ENCODE measurements at places on chromosomes 1 and 21.
A peak's percentile ranks its signal among the peaks of the same experiment; 100 is the strongest.

DNA sequence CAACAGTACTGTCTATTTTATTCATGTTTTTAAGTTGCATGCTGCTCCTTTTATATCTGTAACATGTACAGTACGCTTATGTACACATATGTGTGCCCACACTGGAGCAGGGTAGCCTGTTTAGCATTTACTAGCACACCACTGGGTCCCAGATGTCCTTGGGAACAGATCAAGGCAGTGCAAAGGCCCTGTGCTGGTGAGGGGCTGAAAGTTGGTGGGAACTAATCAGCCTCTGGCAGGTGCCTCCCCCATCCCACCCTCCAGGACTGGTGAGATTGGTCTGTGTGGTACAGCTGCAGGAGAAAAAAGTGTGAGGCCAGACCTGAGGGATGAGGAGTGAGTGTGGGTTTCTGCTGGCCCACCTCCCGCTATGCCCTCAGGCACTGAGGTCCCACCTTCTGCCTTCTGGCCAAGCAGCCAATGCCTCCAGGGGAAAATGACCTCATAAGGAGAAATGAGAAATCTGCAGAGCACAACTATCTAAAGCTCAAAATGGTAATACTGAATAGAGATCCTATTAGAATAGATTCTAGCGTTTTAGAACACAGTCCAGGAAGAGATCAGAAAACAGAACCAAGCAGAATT lies 58.9 kb downstream of the POFUT2 start:
- DNase-seq = no peak

DNA sequence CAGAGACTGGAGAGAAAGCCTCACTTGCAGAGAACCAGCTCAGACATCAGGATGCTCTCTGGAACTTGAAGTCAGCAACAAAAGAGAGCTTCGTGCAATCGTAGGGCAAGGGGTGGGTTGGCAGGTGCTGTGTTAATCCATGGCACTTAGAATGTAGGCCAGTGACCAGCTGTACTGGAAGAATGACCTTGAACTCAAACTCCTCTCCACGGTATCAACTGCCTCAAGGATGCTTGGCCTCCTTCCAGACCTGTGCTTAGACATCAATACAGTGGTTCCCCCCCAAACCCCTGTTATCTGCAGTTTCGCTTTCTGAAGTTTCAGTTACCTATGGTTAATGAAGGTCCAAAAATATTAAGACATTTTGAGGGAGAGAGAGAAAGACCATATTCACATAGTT lies 6.5 kb downstream of the KANK4 start:
- no peak for DNase-seq

DNA sequence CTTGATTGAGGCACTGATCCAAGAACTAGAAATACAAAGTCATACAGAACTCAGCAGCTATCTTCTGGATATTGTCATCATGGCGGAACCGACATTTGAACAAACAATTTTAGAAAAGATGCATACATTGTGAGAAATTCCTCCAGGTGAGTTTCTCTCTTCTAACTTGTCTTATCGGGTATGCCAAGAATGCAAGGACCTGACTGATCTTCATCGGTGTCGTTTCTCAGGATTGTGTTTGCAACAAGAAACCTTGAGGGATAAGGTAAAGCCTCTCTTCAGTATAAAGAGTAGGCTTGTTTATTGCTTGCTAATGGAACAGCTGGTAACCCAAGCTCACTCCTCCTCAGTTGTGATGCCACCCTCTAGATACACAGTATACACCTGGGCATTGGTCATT lies 62.2 kb downstream of the NME7 start:
- no peak for DNase-seq

DNA sequence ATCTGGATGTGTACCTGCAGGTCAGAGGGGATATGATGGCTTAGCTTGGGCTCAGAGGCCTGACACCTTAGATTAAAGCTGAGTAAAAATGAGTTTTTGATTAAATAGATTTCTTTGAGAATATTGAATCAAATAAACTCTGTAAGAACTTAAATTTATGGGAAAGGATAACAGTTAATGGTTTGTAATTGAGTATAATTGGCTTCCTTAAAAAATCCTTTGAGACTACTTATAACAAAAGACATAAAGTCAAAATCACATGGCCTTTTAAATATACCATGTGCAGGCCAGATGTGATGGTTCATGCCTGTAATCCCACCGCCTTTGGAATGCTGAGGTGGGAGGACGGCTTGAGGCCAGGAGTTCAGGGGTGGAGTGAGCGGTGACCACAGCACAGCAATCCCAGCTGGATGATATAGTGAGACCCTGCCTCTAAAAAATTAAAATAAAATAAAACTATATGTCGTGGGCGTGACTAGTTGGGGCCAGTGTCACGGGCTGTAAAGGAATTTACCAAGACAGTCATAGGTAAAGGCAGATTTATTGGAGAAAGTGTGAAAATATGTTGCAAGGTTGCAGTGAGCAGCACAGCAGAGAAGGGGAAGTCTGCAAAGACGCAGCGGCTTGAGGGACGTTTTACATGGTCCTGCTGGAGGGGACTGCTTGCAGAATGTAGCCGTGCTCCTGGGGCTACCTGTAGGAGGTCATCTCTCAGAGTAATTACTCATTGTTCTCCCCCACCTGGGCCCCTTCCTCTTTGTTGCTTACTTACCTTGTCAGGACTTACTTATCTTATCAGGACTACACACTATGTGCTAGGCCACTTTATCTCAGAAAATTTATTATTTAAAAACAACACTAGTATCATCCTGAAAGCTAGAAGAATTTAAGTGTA lies 122.3 kb downstream of the ZMYM4 start:
- DNase-seq = no peak

GRCh38 chr1:70277875-70278274 lies 56.7 kb downstream of the SRSF11 start:
- DNase-seq = no peak

DNA sequence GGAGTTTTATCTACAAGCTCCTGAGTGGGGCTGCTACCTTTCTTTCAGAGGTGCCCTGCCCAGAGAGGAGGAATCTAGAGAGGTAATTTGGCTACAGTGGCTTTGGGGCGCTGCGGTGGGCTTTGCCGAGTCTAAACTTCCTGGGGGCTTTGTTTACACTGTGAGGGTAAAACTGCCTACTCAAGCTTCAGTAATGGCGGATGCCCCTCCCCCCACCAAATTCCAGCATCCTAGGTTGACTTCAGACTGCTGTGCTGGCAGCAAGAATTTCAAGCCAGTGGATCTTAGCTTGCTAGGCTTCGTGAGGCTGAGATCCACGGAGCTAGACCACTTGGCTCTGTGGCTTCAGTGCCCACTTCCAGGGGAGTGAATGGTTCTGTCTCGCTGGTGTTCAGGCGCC lies 43.9 kb downstream of the SWT1 start:
- no peak for DNase-seq

DNA sequence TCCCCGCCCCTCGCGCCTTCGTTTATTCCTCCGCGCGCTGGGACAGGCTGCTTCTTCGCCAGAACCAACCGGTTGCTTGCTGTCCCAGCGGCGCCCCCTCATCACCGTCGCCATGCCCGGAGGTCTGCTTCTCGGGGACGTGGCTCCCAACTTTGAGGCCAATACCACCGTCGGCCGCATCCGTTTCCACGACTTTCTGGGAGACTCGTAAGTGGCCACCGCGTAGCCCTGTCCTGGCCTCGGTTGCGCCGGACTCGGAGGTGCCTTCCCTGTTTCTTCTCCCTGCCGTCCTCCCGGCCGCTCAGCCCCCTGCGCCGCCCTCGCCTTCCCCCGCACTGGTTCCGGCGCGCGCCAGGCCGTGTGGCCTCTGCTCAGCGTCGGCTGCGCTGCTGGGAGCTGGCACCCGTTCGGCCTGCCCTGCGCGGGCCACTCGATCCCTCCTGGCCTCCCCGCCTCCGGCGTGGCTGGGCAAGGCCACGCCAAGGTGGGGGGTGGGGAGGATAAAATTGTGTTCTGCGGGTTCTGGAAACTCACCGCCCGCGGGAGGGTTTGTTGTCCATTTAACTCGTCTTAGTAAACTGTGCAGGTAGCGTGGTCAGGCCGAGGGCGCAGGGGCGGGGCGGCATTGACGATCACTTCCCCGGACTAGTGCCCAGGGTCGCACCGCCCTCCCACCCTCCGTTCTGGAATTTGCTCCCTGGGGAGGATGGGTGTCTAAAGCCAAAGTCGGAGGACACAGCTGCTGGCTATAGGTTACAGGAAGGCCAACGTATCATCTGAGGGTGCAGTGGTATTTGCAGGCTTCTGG lies at the start of gene PRDX6:
PRDX6 (plus strand) TSS at position 50 of the 808 bp plus-strand sequence; CDS start at position 113, 63 bp downstream.
- peak; percentile 80 for DNase-seq

GRCh38 chr1:206544562-206545257 lies 37.4 kb downstream of the RASSF5 start:
- peak; percentile 92 for DNase-seq

DNA sequence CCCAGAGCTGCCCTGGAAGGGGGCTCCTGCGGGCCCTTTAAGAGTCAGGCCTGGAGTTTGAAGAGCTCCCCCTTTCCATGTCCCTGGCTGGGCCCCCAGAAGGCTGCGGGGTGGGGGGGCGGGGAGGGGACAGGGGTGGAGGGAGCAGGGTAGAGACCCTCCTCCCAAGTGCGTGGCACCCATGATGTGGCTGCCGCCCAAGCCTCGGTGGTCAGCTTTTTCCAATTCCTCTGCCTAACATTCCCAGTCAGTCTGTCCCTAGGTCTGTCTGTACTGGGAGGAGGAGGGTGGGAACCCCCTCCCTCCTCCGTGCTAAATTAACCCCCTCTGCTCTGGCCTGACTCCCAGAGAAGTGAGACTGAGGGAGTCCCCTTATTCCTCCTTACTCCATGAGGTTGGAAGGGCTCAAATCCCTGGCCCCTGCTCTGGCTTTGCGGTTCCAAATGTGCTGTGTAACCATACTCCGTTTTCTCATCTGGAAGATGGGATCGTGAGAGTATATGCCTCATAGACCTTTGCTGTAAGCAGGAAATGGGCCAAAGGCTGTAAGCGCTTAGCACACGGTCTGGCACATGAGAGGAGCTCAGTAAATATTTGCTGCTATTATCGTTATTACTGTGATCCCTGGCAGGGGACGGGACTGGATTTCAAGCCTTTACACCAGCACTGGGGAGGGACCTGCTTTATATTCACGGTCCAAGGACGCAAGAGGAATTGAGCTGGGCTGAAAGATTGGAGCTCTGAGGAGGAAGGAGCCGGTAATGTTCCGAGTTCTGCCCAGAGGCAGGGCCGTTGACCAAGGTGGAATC lies 658 bp upstream of the COL16A1 start:
- DNase-seq = no peak
